ENCODE measurements at places on chromosomes 4 and X.
A peak's percentile ranks its signal among the peaks of the same experiment; 100 is the strongest.

GRCh38 chrX:11298600-11298999 is 5.4 kb downstream of the AMELX start:
- no peak for DNase-seq

GRCh38 chr4:119872371-119873016 is 194.2 kb downstream of the MAD2L1 start:
- no peak for DNase-seq

GRCh38 chr4:107823870-107824349 is 822 bp upstream of the SGMS2 start:
- no peak for DNase-seq

DNA sequence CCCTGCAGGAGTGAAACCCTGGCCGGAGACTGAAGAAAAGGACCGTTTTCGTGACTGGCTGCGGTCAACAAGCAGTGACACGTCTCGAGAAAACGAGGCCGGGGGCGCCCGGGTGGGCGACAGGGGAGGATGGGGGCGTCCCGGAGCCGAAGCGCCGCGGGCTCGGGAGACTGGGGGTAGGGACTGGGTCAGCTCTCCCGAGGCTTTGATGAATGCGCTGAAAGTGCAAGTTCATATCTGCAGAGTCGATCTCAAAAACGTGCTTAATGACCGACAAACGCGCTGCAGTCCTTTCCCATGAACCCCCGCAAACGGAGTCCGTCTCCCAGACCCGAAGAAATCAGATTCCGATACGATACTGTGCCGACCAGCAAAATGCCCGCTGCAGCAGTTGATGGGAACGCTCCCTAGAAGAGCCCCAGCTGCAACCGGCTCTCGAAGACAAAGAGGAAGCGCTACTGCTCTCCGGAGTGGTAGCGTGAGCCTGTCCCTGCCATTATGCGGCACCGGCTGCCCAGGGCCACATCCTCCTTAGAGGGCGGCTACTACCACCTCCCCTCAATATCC is 806 bp upstream of the CD99L2 start:
- DNase-seq = peak; percentile 15

DNA sequence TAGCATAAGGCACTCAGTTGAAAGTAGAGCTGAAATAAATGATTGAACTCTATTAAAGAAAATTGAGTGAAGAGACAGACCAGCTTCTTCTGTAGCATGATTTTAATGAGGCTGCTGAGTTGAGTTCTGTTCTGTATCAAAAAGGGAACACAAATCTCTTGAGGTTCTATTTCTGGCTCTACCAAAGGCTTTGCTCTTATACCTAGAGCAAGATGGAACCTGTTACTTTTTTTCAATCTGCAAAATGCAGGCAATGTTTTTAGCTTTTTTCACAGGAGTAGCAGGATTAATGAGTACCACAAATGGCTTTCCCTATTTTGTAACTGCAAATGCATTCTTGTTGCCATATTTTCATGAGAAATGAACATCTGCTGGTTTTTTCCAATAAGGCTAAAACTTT is 4.2 kb upstream of the ERVMER34-1 start:
- DNase-seq = no peak
